ENCODE measurements at places on chromosomes 6 and 20.

GRCh38 chr20:59006864-59007664 is at the start of gene CTSZ:
Gene CTSZ, minus strand, starts transcription at chr20:59007254. Its CDS starts 126 bp downstream, at chr20:59007128.
- peak; percentile 95 for DNase-seq

DNA sequence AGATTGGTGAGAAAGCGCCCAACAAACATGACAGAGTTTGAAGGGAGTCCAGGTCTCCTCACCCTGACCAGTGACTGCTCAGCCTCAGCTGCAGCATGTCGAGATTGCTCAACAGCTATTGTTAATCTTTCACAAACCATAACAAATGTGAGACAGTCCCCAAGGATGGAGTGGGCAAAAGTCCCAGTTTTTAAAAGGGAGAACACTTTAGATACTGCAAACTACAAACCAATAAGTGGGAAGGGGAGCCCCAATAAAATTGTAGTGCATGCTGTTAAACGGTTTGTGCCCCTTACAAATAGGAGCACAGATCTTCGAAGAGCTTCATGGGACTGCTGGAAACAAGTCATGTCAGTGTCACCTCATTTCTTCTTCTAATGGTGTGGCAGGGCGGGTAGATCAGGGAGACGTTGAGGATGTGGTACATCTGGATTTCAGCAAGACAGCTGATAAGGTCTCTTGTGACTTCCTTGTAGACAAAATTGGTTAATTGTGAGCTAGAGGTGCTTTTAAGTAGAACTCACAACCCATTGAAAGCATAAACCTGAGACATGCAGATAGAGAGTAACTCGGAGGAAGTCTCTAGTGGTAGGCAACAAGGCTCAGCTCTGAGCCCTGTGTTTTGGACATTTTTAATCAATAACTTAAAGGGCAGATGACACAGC is 134.0 kb upstream of the ARMC2 start:
- DNase-seq = no peak

DNA sequence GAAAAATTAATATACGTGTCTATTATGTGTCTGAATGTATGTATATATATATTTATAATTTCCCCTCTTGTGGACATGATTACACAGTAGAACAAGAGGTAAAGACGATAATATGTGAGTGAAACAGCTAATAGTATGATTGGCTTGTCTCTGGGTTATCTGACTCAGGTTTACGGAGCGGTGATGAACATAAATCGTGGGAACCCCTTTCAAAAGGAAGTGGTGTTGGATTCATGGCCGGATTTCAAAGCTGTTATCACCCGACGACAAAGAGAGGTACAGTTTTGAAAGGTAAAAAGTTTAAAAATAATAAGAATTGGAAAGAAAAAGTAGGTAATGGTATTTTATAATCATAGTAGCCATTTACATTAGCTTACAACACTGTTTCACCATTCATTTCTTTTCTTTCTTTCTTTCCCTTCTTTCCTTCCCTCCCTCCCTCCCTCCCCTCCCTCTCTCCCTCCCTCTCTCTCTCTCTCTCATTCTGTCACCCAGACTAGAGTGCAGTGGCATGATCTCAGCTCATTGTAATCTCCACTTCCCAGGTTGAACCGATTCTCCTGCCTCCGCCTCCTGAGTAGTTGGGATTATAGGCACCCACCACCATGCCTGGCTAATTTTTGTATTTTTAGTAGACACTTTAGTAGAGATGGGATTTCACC is 15.9 kb downstream of the GLYATL3 start:
- DNase-seq = no peak

GRCh38 chr6:129110690-129111343 is 227.9 kb downstream of the LAMA2 start:
- no peak for DNase-seq

- no peak for DNase-seq
Observed at GRCh38 chr20:12049125-12049524, 131.4 kb downstream of the BTBD3 start.

- DNase-seq = no peak
Observed at GRCh38 chr20:37734228-37734985, 40.6 kb downstream of the CTNNBL1 start.

DNA sequence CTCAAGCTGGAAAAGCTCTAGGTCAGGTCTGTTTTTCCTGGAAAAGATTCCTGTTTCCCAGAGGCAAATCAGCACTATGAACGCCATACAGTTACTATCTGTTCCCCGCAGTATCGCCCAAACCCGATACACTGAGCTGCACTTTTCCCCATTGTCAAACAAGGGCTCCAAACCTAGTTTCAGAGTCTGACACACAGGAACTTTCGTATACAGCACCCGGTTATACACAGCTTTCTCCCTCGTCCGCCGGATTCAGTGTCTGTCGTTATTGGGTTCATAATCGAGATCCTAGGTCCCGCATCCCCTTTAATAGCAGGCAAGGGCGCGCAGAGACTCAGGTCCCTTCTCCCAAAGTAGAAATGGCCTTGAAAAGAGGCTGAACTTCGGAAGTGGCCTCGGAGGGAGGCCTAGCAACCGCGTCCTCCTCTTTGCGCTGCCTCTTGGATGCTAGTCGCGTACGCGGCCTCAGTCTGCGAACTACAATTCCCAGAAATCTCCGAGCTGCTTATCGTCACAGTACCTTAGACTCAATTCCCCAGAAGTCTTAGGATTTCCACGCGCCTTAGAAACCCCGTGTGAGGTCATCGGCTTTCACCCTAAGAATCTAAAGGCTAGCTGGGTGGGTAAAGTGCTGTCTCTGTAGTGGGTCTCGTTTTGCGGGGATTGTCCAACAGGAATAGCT is 34.2 kb downstream of the ZNF391 start:
- no peak for DNase-seq

- no peak for DNase-seq
Observed at GRCh38 chr6:144344646-144345045, 59.5 kb downstream of the UTRN start.
